A673 (cell line): ENCODE measurements at places on chromosomes 16 and 17. TPM values are rescaled to one million over a fixed set of nuclear protein-coding genes. Genes with fewer than 3 reads are reported as not detected.

CA5A gene
- not detected in 2 replicates for total RNA-seq

TNFRSF13B gene
- total RNA-seq, result not detected in 2 replicates

GRCh38 chr17:48850792-48851323, 20.0 kb downstream of the CALCOCO2 start:
- DNase-seq, result no peak

DNA sequence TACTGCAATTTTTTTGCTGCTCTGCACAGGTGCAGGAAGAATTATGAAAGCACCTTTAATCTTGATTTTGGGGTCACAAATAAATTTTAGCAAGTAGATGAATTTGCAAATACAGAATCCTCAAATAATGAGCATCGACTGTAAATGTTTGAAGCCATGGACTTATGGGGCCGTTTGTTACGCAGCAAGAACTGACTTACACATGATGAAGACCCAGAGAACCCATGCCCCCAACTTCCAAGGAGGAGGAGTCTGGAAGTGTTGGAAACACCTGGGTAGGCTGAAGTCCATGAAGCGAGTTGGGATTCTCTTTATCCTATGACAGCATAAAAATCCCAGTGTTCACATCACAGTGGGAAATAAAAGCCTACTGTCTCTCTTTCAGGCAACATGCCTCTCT, 176.6 kb downstream of the RBFOX3 start:
- DNase-seq, result no peak

DNA sequence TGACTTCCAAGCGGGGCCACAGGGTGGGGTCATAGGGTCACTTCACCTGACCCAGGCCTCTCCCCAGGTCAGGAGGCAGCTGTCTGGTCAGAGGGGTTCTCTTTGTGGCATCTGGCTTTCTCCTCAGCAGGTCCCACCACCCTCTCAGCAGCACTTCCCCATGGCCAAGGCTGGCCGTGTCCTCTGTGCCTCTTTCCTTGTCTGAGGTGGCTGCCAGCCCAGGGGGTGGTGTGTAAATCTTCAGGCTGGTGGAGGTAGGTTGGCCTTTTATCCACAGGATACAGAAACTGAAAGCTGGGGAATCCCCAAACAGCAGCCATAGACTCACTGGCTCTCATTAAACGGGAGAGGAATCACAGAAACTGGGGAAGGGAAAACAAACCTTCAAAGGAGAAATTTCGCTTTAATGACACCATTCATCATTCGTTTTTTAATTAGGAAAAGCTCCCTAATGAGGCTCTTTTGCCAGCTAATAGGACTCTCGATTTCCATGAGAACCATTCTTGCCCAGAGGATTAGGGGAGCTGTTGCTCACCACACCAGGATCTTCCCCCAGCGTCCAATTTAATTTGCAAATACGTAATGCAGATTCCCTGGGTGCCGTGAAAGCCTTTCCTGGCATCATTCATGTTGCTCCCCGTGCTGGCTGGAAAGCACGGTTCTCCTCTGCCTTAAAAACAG, 18.0 kb downstream of the C17orf75 start:
- no peak for DNase-seq

- DNase-seq, result peak; percentile 21
These were observed 147.9 kb upstream of the MON1B start for GRCh38 chr16:77043076-77043475.
